Heart left ventricle (tissue), 16 donors: ENCODE measurements at places on chromosomes 2 and 18. TPM values are rescaled to one million over a fixed set of nuclear protein-coding genes. Genes with fewer than 3 reads are reported as not detected.

Gene AFF3
- polyA plus RNA-seq, result 3.2 TPM

Gene IHH
- not detected for polyA plus RNA-seq

Gene TMEFF2
- not detected for polyA plus RNA-seq

Gene KCNK3
- polyA plus RNA-seq, result 3.7 TPM

Gene CD207
- polyA plus RNA-seq, result 0.04 TPM

Gene MC5R
- not detected for polyA plus RNA-seq

Gene SCN9A
- 0.08 TPM for polyA plus RNA-seq

Gene SPATA3
- polyA plus RNA-seq, result not detected

Gene UCN
- polyA plus RNA-seq, result 1.4 TPM

Gene MDH1B
- 0.53 TPM for polyA plus RNA-seq

Gene DLX1
- 0.19 TPM for polyA plus RNA-seq

Gene TUBB8B
- not detected for polyA plus RNA-seq

Gene ERBB4
- polyA plus RNA-seq, result 1.3 TPM

Gene HOXD4
- 0.19 TPM for polyA plus RNA-seq

Gene FAM124B
- 0.34 TPM for polyA plus RNA-seq

DNA sequence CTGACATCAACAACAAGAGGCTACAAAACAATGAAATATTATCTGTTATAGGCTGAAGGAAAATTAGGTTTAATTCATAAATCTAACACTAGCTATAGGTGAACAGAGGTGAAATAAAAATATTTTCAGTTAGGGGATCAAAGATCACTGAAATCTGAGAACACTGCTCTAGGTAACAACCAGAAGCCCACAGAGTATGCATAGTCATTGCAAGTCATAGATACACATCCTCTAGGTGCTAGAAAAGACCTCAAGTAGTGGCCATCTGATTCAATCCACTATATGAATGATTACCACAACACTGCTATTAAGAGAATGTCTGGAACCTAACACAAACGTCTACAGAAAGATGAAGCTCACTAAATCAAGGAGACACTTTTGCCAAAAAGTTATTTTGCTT lies 264.6 kb upstream of the CYP26B1 start:
- no peaks in the 10 kb centered on the region for H3K36me3 ChIP-seq
- no peaks in the 10 kb centered on the region for H3K4me1 ChIP-seq
- H3K27me3 ChIP-seq, result no peaks in the 10 kb centered on the region
- H3K27ac ChIP-seq, result no peak overlapping the region
- H3K4me3 ChIP-seq, result no peak overlapping the region

DNA sequence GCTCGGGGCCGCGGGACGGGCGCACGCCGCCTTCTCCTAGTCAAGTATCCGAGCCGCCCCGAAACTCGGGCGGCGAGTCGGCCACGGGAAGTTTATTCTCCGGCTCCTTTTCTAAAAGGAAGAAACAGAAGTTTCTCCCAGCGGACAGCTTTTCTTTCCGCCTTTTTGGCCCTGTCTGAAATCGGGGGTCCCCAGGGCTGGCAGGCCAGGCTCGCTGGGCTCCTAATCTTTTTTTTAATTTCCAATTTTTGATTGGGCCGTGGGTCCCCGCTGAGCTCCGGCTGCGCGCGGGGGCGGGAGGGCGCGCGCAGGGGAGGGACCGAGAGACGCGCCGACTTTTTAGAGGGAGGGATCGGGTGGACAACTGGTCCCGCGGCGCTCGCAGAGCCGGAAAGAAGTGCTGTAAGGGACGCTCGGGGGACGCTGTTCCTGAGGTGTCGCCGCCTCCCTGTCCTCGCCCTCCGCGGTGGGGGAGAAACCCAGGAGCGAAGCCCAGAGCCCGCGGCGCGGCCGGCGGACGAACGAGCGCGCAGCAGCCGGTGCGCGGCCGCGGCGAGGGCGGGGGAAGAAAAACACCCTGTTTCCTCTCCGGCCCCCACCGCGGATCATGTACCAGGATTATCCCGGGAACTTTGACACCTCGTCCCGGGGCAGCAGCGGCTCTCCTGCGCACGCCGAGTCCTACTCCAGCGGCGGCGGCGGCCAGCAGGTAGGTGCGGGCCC lies 617 bp downstream of the FOSL2 start:
- H3K36me3 ChIP-seq, result no peaks in the 10 kb centered on the region
- no peaks in the 10 kb centered on the region for H3K27me3 ChIP-seq
- peak; percentile 88 for DNase-seq
- H3K4me3 ChIP-seq, result peak overlapping the region; percentile 96
- H3K4me1 ChIP-seq, result peaks cover 37% of the 10 kb centered on the region

GRCh38 chr2:130918393-130918792 lies 81.7 kb downstream of the ARHGEF4 start:
- DNase-seq, result no peak
- peaks cover 21% of the 10 kb centered on the region for H3K27me3 ChIP-seq
- H3K4me3 ChIP-seq, result no peak overlapping the region
- H3K27ac ChIP-seq, result no peak overlapping the region
- H3K4me1 ChIP-seq, result no peaks in the 10 kb centered on the region
- no peaks in the 10 kb centered on the region for H3K36me3 ChIP-seq

DNA sequence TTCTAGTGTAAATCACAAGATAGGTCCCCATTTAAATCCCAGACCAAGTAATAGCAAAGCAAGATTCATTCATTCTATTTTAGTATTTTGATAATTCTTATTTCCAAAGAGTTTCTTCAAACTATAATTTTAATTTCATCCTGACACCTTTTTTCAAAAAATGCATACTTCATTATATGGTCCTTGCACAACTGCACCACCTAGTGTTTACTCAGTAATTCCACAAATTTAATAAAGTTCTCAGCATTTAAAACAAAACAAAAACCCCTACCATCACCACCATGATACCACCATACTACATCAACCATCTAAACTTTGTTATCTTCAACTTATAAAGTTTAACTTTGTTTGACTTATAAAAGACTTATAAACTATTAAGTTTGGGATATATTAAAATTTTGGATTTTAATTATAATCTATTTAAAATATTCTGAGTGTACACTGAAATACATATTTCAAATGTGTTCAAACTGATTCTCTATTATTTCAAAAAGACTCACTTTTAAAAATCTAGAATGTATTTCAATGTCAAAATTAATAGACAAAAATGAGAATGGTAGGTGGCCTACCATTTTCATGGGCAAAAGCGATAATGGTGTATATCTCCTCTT lies 44.2 kb downstream of the WDPCP start:
- no peak overlapping the region for H3K4me3 ChIP-seq
- no peak for DNase-seq
- no peak overlapping the region for H3K27ac ChIP-seq
- no peaks in the 10 kb centered on the region for H3K36me3 ChIP-seq
- no peaks in the 10 kb centered on the region for H3K4me1 ChIP-seq
- H3K27me3 ChIP-seq, result no peaks in the 10 kb centered on the region

DNA sequence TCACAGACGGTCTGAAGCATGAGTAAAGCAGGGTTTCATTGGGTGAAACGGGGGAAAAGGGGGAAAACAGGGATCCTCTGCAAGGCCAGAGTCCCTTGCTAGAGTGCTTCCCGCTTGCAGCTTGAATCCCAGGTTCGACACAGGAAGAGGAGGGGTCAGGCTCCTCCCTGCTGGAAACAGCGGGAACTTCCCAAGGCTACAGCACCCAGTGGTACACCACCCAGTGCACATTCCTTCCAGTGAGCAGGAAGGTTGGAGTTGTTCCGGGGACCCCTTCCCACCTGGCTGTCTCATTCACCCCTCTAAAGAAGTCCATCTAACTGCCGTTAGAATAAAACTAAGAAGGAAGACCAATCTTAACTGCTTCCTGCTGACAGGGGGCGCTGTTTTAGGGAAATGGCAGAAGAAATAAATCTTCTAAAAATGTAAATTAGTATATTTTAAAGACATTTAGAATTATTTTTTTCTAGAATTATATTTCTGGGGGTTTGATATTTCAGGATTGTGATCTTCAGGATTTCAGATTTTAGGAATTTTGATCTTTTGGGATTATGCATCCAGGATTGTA lies 230.9 kb downstream of the RBM43 start:
- no peaks in the 10 kb centered on the region for H3K4me1 ChIP-seq
- no peaks in the 10 kb centered on the region for H3K36me3 ChIP-seq
- DNase-seq, result no peak
- H3K27ac ChIP-seq, result no peak overlapping the region

DNA sequence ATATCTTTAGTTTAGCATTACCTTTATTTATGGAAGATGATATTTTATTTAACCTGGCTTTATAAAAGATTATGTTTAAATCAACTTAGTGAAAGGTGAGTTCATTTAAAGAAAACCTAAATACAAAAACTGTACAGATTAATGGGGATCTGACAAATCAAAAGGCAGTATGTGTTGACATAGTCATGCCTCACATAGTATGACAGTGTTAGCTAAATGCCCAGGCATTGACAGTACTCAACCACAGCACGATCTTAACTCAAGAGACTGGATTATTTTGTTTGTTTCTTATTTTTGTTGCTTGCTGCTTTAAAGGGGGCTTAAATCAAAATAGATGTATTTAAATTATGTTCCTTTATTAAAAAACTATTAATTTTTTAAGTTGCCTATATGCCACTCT lies 7.8 kb downstream of the DOK6 start:
- no peak for DNase-seq
- H3K4me3 ChIP-seq, result no peak overlapping the region
- H3K27me3 ChIP-seq, result no peaks in the 10 kb centered on the region
- H3K36me3 ChIP-seq, result no peaks in the 10 kb centered on the region
- H3K27ac ChIP-seq, result no peak overlapping the region

DNA sequence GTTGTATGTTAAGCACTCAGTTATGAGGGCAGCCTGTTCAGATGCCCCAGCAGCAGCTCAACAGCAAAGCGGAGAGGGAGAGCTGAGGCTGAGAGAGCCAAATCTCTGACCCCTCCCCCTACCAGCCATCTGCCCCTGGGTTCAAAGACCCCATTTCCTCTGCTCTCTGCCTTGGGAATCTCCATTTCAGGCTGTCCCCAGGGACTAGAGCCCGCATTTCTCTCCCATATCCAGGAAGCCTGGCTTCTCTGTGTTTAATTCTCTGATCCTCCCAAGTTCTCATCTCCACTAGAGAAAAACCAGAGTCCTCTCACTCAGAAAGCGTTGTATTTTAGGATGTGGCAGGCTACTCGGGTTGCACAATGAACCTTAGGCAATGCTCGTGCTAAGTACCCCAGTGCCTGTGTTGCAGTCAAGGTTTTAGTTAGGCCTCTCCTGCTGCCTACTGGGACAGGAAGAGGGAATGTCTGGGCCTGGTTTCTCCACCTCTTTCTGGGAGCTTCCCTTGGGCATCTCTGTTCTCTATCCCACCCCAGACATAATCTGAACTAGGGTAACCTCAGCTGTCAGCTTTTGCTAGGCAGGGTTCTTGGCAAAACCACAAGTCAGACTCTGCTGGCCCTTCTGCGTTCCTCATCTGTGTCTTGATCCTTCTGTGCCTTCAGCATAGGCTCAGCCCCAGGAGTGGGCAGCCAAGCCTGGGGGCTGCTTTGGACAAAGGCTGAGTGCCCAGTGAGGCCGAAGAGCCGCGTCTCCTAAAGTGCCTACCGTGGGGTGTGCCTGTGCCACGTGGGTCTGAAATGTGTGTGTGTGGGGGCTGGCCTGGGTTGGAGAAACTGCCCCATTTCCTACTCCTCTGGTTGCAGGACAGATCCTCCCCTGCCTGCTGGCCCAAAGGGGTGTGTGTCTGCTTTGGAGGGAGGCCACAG lies 96.8 kb downstream of the STPG4 start:
- peak overlapping the region; percentile 74 for H3K27ac ChIP-seq
- no peak for DNase-seq
- no peaks in the 10 kb centered on the region for H3K27me3 ChIP-seq
- H3K4me1 ChIP-seq, result peaks cover 28% of the 10 kb centered on the region

- no peak for DNase-seq
- peaks cover 10% of the 10 kb centered on the region for H3K4me1 ChIP-seq
- no peaks in the 10 kb centered on the region for H3K27me3 ChIP-seq
Observed at GRCh38 chr2:12819721-12820120, 103.0 kb downstream of the TRIB2 start.

GRCh38 chr2:1655461-1655860 lies 88.9 kb downstream of the PXDN start:
- no peak overlapping the region for H3K4me3 ChIP-seq
- peaks cover 6% of the 10 kb centered on the region for H3K36me3 ChIP-seq
- no peaks in the 10 kb centered on the region for H3K27me3 ChIP-seq
- peaks cover 43% of the 10 kb centered on the region for H3K4me1 ChIP-seq
- DNase-seq, result no peak

- H3K36me3 ChIP-seq, result no peaks in the 10 kb centered on the region
- H3K4me3 ChIP-seq, result no peak overlapping the region
- no peak overlapping the region for H3K27ac ChIP-seq
- no peaks in the 10 kb centered on the region for H3K27me3 ChIP-seq
- no peaks in the 10 kb centered on the region for H3K4me1 ChIP-seq
- no peak for DNase-seq
Observed at GRCh38 chr18:34039201-34039600, 185.5 kb downstream of the NOL4 start.

DNA sequence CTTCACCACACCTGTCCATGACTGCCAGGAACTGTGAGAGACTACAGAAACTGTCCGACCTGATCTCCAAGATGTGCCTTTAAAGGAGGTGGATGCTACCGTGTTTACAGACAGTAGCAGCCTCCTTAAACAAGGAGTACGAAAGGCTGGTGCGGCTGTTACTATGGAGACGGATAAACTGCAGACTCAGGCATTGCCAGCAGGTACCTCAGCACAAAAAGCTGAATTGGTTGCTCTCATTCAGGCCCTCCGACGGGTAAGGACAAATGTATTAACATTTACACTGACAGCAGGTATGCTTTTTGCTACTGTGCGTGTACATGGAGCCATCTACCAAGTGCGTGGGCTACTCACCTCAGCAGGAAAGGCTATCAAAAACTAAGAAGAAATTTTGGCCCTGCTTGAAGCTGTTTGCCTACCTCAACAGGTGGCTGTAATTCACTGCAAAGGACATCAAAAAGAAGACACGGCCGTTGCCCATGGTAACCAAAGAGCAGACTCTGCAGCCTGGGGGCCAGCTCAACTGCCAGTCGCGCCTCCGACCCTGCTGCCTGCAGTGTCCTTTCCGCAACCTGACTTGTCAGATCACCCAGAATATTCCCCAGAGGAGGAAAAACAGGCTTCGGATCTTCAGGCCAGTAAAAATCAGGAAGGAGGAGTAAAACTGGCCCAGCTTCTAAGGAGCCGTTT lies 30.9 kb downstream of the SKA1 start:
- no peaks in the 10 kb centered on the region for H3K36me3 ChIP-seq
- no peak overlapping the region for H3K27ac ChIP-seq
- no peak for DNase-seq
- H3K27me3 ChIP-seq, result peaks cover 4% of the 10 kb centered on the region
- H3K4me1 ChIP-seq, result no peaks in the 10 kb centered on the region

DNA sequence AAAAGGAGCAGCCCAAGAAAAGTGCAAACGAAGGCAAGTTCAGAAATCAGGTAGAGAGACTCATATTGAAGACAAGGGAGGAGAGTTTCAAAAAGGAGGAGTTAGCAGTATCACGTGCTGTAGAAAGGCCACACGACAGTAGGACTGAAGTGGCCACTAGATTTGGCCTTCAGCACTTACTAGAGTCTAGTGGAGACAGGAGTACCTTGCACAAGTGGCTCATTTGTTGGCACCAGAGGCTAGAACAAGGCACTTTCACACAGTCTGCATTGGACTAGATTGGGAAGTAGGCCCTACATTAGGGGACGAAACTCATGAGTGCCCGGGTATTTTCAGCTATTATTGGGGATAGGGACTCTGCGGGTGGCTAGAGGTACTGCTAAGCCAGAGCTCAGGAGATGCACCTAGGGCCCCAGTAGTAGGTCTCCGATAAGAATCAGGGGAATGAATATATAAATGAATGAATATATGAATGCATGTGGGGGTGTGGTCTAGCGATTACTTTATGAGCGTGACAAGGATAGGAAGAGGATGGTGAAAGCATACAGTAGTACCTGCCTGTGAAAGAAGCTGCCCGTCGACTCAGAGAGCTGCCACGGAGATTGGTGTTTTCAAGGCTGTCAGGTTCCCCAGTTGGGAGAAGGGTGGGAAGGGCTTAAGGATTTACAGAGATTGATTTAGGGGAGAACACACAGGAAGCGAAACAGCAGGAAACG lies 1.4 kb upstream of the NCOA1 start:
- H3K27me3 ChIP-seq, result no peaks in the 10 kb centered on the region
- peaks cover 11% of the 10 kb centered on the region for H3K4me1 ChIP-seq
- DNase-seq, result no peak
- peak overlapping the region; percentile 94 for H3K27ac ChIP-seq
- no peak overlapping the region for H3K4me3 ChIP-seq
